ENCODE measurements at places on chromosomes 5 and 9. TPM values are rescaled to one million over a fixed set of nuclear protein-coding genes. Genes with fewer than 3 reads are reported as not detected.
A peak's percentile ranks its signal among the peaks of the same experiment; 100 is the strongest.

GRCh38 chr5:52771343-52772039 is 16.2 kb upstream of the ITGA1 start:
- no peaks in the 10 kb centered on the region for H3K27me3 ChIP-seq
- H3K4me3 ChIP-seq: no peak overlapping the region
- H3K4me1 ChIP-seq: no peaks in the 10 kb centered on the region
- H3K27ac ChIP-seq: no peak overlapping the region

GRCh38 chr5:43294226-43294625 is 19.0 kb downstream of the HMGCS1 start:
- peaks cover 31% of the 10 kb centered on the region for H3K36me3 ChIP-seq
- H3K27ac ChIP-seq: no peak overlapping the region
- no peak for DNase-seq
- H3K4me1 ChIP-seq: no peaks in the 10 kb centered on the region

DNA sequence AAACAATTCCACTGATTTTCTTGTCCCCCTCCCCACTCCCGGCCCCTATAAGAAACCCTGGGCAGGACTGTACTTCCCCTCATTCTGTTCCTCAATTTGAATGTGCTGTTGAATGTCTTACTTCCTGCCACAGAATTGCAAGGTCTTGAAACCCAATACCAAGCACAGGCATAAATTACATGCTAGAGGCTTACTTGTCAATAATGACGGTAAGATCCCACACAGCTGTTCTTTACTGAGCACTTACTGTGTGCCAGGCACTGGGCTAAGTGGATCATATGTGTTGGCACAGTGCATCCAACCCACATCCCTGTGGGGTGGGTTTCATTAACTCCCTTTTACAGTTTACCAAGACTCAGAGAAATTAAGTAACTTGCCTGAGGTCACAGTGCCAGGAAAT is 63.4 kb downstream of the MVB12B start:
- peaks cover 36% of the 10 kb centered on the region for H3K4me1 ChIP-seq
- no peak overlapping the region for H3K4me3 ChIP-seq
- peak overlapping the region; percentile 15 for H3K27ac ChIP-seq
- H3K27me3 ChIP-seq: no peaks in the 10 kb centered on the region

Gene HOMER1
- total RNA-seq: 34.6 TPM

Gene NUTM2G
- not detected for total RNA-seq

Data from muscle of leg (tissue), 16 donors.